ENCODE measurements at places on chromosomes 1 and 21. TPM values are rescaled to one million over a fixed set of nuclear protein-coding genes. Genes with fewer than 3 reads are reported as not detected.

Gene ZYG11A
- not detected for total RNA-seq

Gene LINGO4
- total RNA-seq, result not detected

Gene TSSK3
- total RNA-seq, result 1.8 TPM

Gene TENT5C
- total RNA-seq, result 0.13 TPM

Gene GPR161
- total RNA-seq, result 0.29 TPM

Gene TMPRSS15
- total RNA-seq, result not detected

Gene CASZ1
- 28.6 TPM for total RNA-seq

GRCh38 chr1:27940297-27940696 lies 5.5 kb downstream of the SMPDL3B start:
- DNase-seq, result peak; percentile 49

DNA sequence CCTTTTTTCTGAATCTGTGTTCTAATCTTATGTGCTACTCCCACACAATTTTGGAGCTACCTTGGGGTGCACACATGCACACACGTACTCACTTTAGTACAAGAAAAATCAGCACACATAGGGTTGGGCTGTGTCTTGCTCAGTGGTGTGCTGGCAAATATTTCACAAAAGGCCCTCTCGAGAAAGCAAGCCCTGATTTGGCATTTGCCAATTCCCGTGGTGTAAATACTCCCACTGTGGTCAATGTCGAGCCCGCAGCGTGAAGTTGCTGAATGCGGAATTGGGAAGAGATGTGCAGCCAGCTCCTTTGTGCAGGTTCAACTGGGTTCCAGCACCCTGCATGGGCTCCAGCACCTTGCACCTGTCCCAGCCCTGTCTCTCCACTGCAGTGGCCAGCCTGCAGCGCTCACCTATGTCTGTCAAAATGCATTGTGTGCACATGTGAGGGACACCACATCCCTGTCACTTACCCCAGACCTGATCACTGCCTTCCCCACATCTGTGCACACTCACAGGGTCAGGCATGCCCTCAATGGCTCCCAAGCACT lies 78.4 kb upstream of the WNT4 start:
- no peak for DNase-seq

DNA sequence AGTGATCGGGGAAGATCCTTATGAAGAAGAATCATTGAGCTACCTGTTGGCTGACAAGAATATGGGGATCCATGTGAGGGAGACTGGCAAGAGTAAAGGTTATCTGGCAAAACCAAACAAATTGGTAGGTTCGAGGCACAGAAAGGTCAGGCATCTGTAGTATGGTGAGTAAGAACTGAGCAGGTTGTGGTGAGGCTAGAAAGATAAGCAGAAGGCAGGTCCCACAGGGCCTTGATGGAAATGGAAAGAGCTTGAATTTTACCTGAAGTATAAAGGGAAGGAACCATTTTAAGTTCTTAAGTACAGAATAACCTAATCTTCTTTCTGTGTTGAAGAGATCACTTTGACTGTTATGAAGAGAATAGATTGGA lies 11.1 kb downstream of the PTPRC start:
- no peak for DNase-seq

- DNase-seq, result peak; percentile 66
These were observed 475.4 kb upstream of the NR5A2 start for GRCh38 chr1:199551967-199552565.

GRCh38 chr1:31297277-31298247 lies 730 bp downstream of the ZCCHC17 start:
- peak; percentile 22 for DNase-seq

- no peak for DNase-seq
These were observed 44.7 kb upstream of the TENT5B start for GRCh38 chr1:27057389-27057788.

DNA sequence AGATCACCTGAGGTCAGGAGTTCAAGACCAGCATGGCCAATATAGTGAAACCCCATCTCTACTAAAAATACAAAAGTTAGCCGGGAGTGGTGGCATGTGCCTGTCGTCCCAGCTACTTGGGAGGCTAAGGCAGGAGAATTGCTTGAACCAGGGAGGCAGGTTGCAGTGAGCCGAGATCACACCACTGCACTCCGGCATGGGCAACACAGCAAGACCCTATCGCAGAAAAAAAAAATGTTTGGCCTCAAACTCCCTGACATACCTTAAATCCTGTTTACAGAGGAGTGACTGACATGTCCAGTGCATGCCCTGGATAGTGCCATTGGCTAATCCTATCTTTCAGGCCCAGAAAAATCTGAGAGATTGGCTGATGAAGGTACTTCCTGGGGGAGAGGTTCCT lies 11.8 kb downstream of the DCLRE1B start:
- DNase-seq, result no peak

- DNase-seq, result peak; percentile 22
These were observed 11.9 kb upstream of the CLDN8 start for GRCh38 chr21:30227633-30228404.

GRCh38 chr1:3638676-3639075 lies 11.2 kb downstream of the WRAP73 start:
- no peak for DNase-seq

DNA sequence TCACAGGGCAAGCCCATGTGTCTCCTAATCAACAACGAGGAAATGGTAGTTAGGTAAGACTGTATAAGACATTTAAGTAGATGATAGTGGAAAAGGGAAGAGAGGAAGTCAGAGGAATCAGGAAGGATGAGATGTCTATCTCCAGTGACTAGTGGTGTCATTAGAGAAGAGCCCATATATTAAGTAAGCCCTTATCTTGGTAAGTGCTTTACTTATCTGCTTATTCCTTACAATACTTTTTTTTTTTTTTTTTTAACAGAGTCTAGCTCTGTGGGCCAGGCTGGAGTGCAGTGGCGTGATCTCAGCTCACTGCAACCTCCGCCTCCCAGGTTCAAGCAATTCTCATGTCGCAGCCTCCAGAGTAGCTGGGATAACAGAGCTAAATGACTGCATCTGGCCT lies 29.5 kb downstream of the RNF11 start:
- DNase-seq, result no peak

DNA sequence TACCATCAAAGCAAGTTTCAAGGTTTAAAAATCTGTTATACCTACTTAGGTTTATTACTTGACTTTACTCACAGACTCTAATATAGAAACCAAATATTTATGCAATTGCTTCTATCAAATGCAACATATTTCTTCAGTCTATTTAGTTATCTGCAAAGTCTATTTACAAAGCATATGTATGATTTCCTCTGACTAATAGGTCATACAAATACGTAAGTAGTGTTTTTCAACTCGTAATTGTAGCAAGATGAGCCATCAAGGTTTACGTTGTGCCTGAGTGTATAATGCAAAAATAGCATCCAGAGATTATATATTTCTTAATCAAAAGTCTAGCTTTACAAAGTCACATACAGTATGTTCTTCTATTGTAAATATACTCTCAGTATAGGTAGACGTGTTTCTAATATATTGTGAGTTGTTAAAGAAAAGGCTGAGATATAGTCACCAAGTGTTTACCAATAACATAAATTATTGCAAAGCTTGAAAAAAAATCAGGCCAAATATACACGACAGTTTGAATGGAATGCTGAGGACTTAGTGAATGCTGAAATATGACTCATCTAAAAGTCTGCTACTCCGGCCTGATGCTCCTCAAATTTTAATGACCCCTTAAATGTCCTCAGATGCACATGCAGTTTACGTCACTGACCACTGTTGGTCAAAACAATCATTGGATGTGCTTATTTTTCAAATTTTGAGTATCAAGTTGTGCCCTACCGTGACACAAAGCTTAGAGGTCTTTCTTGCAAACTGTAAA lies 48.4 kb downstream of the ADAMTS5 start:
- no peak for DNase-seq

DNA sequence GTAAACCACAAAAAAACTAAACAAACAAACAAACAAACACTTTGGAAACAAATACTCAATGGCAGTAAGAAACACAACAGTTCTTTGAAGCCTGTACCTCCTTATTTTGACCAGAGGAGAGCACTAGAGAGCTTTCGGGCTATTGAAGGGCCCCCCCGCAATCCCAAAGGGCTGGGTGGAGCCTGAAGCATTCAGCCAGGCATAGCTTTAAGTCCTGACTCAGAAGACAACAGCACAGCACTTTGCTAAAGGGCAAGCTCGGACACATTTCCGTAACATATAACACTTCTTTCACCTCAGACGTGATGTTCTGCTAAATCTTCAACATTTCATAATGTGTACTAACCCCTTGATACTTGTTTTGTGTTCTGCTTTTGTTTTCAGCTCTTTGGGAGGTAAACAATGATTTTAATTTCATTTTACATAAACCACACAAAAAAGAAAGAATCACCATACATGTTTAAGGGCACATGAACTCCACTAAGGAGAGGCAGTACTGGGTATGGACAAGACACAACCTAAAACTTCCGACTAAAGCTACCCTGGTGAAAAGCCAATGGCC lies 9.7 kb upstream of the SHCBP1L start:
- peak; percentile 81 for DNase-seq

GRCh38 chr1:73066866-73067265 lies 784.5 kb upstream of the NEGR1 start:
- no peak for DNase-seq

- peak; percentile 55 for DNase-seq
These were observed 78.8 kb downstream of the SPSB1 start for GRCh38 chr1:9371391-9371935.

DNA sequence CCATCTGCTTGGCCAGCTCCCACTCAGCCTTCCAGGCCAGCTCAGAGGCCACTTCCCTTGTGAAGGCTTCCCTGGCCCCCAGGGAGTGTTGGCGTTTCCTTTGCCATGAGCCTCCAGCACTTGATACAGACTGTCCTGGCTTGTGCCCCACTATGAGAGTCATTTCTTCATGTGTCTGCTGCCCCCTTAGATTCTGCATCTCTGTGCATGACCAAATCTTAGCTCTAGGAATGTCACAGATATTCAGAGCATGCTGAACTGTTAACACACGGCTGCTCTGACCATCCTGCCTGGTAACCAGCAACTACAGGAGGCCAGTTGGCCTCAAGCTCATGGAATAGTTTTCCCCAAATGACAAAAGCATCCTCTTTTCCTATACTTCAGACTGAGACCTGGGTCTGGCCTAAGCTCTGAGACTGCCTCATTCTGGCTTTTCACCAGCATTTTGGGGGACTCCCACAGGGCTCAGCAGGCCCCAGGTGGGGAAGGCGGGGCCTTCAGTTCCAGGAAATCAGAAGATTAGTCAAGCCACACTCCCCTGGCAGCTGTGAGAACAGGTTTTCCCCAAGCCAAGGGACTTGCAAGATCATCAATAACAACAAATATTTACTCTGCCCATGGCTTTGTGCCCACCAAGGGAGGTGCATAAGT lies 182.6 kb upstream of the EDN2 start:
- no peak for DNase-seq

DNA sequence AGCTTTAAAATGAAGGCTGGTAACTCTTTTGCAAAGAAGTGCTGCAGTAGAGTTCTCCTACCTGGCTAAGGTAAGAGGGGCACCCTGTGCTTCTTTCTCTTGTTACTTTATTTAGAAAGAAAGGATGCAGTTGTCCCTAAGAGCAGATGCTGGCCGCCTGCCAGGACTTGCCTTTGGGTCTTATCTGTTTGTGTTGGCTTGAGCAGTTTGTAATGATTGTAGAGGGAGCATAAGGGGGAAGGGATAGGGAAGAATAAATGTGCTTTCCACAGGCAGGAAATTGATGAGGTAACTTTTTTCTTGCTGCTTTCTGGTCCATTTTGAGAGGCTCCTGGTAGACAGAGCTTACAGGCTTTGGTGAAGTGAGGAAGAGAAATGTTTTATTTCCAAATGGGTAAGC lies 229.6 kb downstream of the HHAT start:
- no peak for DNase-seq

DNA sequence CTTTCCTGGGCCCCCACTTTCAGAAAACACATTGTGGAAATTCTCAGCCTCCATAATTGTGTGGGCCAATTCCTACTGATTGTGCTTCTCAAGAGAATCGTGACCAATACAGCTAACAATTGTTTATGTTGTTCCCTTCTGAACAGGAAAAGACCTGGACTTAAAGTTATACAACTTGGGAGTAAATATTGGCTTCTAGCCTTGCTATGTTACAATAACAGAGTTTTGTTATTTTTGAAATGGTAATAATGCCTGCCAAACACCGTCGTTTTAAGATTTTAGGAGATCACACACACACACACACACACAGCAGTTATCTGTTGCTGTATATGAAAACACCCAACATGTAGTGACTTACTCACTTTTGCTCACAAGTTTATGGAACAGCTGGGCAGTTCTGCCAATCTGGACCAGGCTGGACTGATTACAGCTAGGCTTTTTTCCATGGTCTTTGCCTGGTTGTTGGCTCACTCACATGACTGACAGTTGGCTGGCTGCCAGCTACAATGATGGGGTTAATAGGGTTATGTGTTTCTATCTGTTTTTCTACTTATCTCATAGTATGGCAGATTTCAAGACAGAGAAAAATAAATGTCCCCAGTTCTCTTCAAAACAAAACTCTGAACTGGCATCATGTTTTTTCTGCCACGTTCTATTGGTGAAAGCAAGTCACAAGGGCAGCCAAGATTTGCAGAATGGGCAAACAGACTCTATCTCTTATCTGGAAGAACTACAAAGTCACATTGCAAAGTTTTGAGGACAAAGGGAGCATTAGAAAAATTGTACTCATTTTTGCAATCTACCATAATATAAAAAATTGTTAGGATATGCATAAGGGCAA lies 447.5 kb downstream of the NEGR1 start:
- no peak for DNase-seq

All from HT-29 (cell line).